ENCODE measurements at places on chromosomes 2 and 18.

DNA sequence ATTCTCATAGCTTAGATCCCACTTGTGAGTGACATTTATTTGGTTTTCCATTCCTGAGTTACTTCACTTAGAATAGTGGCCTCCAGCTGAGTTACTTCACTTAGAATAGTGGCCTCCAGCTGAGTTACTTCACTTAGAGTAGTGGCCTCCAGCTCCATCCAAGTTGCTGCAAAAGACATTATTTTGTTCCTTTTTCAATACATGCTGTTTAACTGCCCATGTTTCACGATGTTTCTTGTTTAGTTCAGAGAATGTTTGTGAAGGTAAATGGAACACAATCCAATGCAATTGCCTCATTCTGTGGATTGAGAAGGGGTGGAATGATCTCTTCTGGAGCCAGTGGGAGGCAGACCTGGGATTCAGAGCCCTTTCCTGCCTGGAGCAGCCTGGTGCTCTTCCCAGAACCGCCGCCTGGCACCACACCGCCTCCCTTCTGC lies 273.5 kb upstream of the ATP5MC3 start:
- no peak for DNase-seq

DNA sequence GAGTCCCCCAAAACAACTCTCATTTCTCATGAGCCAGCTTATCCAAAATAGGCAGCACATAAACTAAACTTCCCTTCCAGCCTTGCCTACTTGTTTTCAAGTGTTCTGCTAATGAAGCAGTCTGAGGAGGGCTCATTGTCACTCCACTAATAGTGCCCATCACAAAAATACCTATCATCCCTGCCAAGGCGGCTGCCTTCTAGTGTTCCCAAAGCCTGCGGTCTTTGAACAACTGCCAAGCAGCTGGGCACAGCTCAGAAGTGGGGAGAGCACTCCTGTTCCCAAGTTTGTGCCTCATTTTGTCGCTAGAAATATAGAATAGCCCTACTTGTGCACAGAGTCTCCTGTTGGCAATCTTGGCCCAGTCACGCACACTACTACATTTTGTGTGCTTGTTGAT lies 50.3 kb downstream of the DTNA start:
- no peak for DNase-seq

DNA sequence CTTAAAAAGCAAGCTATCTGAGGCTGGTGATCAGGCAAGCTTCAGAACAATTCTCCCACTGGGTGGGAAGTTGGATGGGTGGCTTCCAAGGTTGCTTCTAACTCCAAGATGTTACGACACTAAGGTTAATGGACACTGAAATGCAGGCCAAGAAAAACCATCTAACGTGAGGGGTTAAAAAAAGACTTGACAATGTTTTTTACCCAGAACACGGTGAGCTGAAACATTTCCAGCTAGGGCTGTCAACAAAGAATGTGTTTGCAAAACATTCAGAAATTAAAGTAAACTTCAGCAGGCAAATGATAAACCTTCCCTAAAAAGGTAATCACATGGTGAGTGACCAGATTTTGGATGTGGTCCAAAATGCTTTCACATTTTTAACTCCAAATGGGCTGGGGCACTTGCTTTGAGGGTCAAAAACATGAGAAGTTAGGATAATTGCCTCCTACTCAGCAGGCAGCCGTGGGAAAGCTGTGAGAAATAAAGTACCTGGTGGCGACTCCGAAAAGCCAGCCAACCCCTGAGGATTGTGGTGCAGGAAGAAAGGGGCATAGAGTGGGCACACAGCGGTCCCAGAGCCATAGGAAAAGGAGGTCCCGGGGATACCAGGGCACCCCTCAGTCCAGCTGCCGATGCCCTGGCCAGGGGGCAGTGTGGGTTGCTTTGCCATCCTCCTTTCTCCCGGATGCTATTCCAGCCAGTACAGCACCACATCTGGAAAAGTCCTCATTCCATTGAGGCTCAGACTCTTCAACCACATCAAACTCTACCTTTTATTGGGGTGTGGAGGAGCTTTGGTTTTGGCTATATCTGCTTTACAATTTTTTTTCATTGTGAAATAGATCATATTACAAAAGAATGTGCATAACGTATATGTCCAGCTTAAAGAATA lies 90.0 kb upstream of the ATL2 start:
- peak; percentile 51 for DNase-seq

DNA sequence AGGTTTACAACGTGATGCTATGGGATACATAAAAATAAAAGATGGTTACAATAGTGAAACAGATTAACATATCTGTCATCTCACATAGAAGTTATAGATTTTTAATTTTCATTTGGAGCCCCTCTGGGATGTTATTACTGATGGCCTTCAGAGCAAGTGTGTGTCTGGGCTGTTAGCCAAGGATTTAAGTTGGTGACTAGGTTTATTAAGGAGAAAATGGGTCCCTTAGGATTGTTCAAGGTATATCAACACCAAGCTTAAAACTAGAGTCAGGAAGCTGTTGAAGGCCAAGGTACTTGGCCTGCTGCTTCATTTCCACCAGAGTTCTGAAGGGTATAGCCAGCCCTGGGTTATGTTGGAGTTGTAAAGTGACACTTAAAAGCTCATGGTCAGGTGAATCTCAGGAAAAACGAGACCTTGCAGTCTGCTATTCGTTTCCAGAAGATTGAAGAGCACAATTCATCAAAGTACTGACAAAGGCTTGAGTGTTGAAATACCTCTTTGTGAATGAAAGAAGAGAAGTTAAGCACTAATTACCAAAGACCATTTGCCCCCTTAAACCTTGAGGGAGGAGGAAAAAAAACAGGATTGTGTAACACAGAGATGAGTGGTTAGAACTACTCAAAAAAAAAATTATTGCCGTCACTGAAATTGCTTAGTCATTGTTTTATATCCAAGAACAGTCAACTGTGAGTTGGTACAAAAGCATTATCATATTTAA lies 48.4 kb downstream of the MAP2 start:
- DNase-seq = peak; percentile 89

GRCh38 chr2:27606611-27607010 lies 22.2 kb downstream of the CCDC121 start:
- DNase-seq = peak; percentile 30

DNA sequence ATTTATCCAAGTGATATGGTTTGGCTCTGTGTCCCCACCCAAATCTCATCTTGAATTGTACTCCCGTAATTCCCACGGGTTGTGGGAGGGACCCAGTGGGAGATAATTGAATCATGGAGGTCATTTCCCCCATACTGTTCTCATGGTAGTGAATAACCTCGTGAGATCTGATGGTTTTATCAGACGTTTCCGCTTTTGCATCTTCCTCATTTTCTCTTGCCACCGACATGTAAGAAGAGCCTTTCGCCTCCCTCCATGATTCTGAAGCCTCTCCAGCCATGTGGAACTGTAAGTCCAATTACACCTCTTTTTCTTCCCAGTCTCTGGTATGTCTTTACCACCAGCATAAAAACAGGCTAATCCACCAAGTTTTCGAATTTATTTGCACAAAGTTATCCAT lies 20.3 kb upstream of the CHST10 start:
- DNase-seq = no peak

DNA sequence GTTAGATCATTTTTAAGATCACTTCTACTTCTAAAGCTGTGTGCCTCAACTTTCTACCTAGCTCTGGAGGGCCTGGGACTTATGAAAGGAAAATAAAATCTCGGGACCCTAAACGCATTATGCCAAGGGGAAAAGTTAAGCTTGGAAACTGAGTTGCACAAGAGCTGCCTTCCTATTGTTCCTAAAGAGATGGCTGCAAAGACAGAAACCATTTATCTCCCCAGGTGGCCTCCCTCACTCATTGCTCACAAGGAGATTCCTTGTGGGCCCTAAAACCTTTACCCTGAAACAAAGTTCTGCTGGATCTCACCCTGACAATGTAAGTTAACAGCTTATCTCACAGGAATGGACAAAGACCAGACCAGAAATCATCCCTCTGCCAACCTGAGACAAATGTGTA lies 26.8 kb downstream of the TUBB6 start:
- no peak for DNase-seq

DNA sequence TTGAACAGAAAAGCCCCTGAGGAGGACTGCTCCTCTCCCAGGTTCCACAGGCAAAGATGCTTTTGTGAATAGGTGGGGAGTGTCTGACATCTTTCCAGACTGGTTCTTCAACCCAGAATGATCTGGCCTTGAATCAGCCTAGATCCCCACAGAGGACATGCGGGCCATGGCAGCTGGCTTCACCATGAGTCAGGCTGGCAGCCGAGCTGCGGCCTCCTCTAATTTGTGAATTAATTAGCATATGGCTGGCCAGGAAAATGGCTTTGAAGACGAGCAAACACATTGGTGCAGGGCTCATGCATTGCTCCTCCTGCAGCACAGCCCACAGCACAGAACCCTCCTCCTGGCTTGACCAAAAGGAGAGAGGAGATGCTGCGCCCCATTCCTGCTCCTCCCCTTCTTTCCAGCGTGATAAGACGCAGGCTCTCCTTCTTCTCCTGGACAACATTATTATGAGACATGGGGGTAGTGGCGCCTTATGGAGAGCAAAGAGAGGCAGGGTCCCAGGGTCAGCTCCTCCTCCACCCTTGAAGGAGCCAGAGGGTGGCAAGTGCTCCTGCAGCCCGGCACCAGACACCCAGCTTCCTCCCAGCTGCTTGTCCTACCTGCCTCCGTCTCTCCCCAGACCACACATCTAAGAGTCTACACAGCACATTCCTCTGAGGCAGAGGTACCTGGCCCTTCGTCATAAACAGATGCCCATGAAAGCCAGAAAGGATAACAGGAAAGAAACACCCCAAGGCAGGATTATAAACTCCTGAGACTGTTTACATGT lies 66.7 kb downstream of the EDAR start:
- DNase-seq = peak; percentile 18

DNA sequence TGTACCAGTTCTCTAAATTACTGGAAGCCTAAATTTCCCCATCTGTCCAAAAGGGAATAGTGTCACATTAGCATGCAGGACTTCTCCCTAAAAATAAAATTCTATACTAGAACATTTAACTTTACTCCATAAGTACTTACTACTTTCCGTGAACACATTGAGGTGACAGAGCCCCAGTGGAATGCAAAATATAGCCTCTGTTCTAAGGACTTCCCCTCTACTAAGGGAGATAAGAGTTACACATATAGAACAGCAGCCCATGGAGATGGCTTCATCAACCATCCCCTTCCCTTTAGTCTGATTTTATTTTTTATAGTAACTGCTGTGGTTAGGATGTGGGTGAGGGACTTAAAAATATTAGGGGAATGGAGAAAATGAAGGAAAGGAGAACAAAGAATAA lies 68.9 kb upstream of the STPG4 start:
- peak; percentile 30 for DNase-seq

DNA sequence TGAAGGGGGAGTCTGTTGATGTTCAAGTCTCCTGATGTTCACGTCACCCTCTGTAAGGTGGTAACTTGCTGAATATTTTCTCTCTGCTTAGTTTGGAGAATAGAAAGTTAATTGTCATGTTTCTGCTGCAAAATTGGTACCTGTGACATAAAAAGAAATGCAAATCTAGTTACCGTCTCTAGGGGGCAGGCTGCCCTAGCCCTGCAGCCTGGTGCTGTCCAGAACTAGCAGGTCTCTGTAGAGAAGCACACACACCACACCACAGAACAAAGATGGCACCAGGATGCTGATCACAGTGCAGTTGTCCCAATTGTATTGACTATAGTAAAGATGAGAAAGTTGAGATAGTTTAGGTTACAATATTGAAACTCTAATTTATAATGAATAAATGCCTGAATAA lies 47.0 kb downstream of the SLC9A4 start:
- peak; percentile 15 for DNase-seq
